MM.1S (cell line): ENCODE measurements at places on chromosomes 12 and 14.

DNA sequence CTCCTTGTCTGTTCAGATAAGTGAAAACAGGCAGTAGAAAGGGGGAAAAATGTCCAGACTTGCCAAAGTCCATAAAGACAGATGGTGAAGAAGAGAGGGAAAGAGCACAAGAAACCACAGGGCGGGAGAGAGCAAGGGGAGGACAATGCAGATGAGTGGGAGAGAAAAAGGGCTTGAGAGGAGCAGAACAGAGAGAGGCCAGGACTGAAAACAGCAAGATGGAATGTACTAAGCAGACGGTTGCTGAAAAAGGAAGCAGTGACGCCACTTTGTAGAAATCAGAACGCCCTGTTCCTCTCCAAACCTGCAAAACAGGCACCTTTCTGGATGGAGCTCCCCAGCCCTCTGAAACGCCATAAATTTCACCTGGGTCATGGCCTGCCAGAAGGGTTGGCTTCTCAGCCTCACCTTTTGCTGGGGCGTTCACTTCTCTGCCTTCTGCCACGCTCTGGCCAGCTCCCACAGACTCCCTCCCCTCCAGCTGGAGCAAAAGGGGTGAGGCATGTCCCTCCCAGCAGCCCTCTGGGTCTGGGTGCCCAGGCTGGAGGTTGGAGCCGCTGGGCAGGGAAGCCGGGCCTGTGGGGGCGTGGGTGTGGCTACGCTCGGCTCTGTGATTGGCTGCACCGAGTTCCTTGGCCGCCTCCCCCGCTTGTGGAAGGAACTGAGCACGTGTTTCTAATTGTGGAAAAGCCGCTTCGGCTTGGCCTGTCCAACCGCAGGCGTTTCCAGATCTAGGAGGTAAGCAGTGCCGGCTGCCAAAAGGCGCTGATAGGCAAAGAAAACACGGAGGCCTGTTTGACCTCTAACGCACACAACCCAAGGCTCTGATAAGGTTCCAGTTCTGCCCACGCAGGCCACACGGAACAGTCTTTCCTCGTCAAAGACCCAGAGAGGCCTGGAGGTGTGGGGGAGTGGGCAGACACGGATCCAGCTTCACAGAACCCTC lies 29.3 kb downstream of the SLC7A8 start:
- no peak overlapping the region for H3K4me3 ChIP-seq
- no peaks in the 10 kb centered on the region for H3K4me1 ChIP-seq
- DNase-seq, result no peak
- no peaks in the 10 kb centered on the region for H3K36me3 ChIP-seq

DNA sequence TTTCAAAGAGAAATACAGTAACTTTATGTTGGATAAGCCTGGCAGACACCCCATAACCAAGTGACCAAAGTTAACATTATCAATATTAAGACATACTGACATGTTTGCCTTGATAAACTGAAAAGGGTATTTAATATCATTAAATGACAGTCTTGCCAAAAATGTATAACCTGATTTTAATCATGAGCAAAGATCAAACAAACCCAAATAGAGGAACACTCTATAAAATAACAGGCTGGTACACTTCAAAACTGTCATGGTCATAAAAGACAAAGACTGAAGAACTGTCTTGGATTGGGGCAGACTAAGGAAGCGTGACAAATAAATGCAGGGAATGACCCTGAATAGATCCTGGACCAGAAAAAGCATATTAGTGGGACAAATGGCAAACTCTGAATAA lies 64.0 kb downstream of the AKAP6 start:
- H3K36me3 ChIP-seq, result no peaks in the 10 kb centered on the region
- H3K27me3 ChIP-seq, result no peaks in the 10 kb centered on the region
- no peak overlapping the region for H3K4me3 ChIP-seq
- H3K27ac ChIP-seq, result no peak overlapping the region

DNA sequence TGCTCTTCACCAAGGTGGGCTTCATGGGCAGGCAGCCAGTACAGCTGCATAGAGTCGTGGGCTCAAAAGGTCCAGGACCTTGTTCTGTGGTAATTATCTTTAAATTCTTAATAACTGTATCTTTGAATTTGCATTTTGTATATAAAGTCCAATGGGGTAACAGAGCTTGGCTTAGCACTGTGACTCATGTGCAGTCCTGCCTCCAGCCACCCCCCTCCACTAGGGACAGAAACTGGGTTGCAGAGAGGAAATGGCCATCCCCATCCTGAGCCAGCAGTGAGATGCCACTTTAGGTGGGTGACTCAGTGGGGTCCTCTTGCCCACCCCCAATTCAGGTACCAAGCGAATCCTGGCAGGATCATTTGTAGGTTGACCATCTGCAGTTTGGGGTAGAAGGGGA lies 48.1 kb downstream of the EPS8 start:
- no peak overlapping the region for H3K4me3 ChIP-seq
- H3K27ac ChIP-seq, result no peak overlapping the region
- no peaks in the 10 kb centered on the region for H3K36me3 ChIP-seq
- no peak for DNase-seq

DNA sequence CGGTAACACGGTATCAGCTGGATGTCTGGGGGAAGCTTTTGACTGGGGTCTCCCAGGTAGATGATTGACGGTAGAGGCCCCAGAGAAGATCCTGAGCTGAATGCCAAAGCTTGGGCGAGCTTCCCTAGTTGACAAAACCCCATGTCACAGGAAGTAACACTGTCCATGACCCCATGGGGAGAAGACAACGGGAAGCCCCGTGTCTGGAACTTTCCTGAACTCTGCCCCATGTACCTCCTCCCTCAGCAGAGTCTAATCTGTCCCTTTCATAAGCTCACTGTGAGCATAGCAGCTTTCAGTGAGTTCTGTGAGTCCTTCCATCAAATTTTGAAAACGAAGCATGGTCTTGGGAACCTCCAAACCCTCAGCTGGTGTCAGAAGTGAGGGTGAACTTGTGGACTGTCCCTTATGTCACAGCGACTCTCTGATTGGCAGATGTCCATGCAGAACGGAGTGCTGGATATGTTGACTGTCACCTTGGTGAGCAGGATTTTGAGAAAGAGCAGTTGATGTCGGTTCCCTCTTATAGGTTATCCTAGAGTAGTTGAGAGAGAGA lies 29.7 kb upstream of the BEGAIN start:
- no peak overlapping the region for H3K27ac ChIP-seq
- H3K4me1 ChIP-seq, result no peaks in the 10 kb centered on the region
- no peak for DNase-seq
- H3K27me3 ChIP-seq, result peaks cover 39% of the 10 kb centered on the region; the same call in 1 of the 2 replicates

GRCh38 chr14:57139173-57139572 lies 129.5 kb downstream of the EXOC5 start:
- H3K36me3 ChIP-seq, result no peaks in the 10 kb centered on the region
- H3K4me3 ChIP-seq, result no peak overlapping the region
- H3K4me1 ChIP-seq, result no peaks in the 10 kb centered on the region
- no peaks in the 10 kb centered on the region for H3K27me3 ChIP-seq

- H3K4me3 ChIP-seq, result no peak overlapping the region
- H3K27me3 ChIP-seq, result no peaks in the 10 kb centered on the region
- no peak overlapping the region for H3K27ac ChIP-seq
- H3K36me3 ChIP-seq, result no peaks in the 10 kb centered on the region
Measured at GRCh38 chr12:24075650-24076049, 126.2 kb upstream of the SOX5 start.

DNA sequence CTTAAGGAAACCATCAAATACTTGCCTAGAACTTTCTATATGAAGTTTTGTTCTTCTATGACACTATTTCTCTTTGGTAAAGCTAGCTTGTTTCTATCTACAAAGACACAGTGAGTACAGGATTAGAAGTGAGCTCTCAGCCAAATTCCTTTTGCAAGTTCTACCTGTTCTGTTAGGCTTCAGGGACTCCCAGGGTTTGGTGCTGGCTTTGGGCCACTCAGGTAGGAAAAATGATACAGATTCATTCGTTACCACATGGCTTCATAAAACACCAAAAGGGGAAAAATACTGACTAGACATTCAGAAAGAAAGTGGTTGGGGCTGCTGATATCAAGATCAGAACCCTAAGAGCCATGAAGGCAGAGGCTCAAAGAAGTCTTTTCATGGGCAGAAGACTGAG lies 13.8 kb downstream of the ZC2HC1C start:
- H3K4me3 ChIP-seq, result no peak overlapping the region
- no peak overlapping the region for H3K27ac ChIP-seq
- H3K36me3 ChIP-seq, result no peaks in the 10 kb centered on the region

- DNase-seq, result no peak
- no peaks in the 10 kb centered on the region for H3K27me3 ChIP-seq
- H3K4me3 ChIP-seq, result no peak overlapping the region
- H3K4me1 ChIP-seq, result peaks cover 24% of the 10 kb centered on the region
- H3K36me3 ChIP-seq, result no peaks in the 10 kb centered on the region; the same call in 1 of the 2 replicates
Measured at GRCh38 chr12:27260746-27261145, 16.7 kb downstream of the STK38L start.

GRCh38 chr14:90959344-90959743 lies 101.1 kb downstream of the RPS6KA5 start:
- H3K4me1 ChIP-seq, result no peaks in the 10 kb centered on the region
- H3K36me3 ChIP-seq, result no peaks in the 10 kb centered on the region
- H3K4me3 ChIP-seq, result no peak overlapping the region

DNA sequence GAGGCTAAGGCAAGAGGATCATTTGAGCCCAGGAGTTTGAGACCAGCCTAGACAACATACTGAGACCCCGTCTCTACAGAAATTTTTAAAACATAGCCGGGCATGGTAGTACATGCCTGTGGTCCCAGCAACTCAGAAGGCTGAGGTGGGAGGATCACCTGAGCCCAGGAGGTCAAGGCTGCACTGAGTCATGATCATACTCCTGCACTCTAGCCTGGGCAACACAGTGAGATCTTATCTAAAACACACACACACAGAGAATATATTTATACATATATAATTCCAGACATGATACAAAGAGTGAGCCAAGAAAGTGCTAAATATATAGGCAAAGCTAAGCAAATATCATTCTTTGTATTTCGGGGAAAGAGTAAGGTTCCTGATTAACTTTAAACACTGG lies 9.4 kb downstream of the ZFC3H1 start:
- no peak overlapping the region for H3K27ac ChIP-seq
- H3K27me3 ChIP-seq, result no peaks in the 10 kb centered on the region
- peaks cover 15% of the 10 kb centered on the region; the same call in 1 of the 2 replicates for H3K36me3 ChIP-seq

- no peaks in the 10 kb centered on the region for H3K4me1 ChIP-seq
- H3K4me3 ChIP-seq, result no peak within 1 kb of the TSS
- no peak for DNase-seq
- no peaks in the 10 kb centered on the region for H3K36me3 ChIP-seq
Measured at GRCh38 chr14:61281186-61281947, at the start of gene TMEM30B. TSS of gene TMEM30B (minus strand) at chr14:61281338. CDS start at chr14:61281147, 191 bp downstream.

DNA sequence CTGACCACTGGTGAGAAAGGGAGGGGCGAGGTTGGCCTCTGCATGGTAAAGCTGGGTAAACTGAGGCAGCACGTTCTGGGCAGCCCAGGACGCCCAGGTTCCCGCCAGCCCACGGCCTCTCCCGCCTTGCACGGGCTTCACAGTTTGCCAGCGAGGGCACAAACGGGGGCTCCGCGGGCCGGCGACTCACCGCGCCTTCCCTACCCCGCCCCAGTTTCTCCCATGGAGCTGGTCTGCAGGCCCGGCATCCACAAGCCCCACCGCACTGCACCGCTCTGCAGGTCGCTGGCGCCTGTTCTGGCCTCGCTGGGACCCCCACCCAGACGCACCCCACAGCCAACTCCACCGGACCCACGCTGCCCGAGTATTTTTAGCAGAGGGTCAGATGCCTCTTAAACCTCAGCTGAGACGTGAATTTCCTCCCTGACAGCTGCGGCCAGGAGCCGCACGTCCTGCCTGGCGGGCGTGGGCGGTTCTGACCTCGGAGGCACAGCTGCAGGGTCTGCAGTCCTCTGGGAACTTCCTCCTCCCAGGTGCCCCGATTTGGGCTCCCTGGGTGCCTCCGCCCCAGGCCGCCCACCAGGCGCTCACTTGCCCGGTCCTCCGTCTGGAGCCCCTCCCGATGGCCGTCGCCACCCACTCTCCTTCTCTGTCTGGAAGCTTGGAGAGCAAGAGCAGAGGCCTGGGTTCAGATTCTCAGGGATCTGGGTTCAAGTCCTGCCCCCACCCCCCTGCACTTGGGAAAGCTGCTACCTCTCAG lies 29.5 kb upstream of the INF2 start:
- H3K36me3 ChIP-seq, result no peaks in the 10 kb centered on the region
- H3K4me3 ChIP-seq, result no peak overlapping the region
- H3K4me1 ChIP-seq, result no peaks in the 10 kb centered on the region
- peaks cover 62% of the 10 kb centered on the region for H3K27me3 ChIP-seq
- no peak overlapping the region for H3K27ac ChIP-seq
- no peak for DNase-seq

DNA sequence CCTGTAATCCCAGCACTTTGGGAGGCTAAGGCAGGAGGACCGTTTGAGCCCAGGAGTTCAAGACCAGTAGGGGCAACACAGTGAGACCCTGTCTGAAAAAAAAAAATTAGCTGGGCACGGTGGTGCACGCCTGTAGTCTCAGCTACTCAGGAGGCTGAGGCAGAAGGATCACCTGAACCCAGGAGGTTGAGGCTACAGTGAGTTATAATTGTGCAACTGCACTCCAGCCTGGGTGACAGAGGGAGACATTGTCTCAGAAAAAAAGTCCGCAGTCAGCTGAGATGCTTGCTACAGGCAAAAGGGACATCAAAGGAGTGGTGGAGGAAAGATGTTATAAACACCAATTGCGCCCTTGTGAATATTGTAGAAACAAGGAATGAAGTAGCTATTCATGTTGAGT lies 77.8 kb downstream of the NDUFA12 start:
- no peaks in the 10 kb centered on the region for H3K36me3 ChIP-seq
- no peaks in the 10 kb centered on the region for H3K27me3 ChIP-seq
- no peak overlapping the region for H3K4me3 ChIP-seq
- H3K4me1 ChIP-seq, result no peaks in the 10 kb centered on the region
- DNase-seq, result no peak
- no peak overlapping the region for H3K27ac ChIP-seq

DNA sequence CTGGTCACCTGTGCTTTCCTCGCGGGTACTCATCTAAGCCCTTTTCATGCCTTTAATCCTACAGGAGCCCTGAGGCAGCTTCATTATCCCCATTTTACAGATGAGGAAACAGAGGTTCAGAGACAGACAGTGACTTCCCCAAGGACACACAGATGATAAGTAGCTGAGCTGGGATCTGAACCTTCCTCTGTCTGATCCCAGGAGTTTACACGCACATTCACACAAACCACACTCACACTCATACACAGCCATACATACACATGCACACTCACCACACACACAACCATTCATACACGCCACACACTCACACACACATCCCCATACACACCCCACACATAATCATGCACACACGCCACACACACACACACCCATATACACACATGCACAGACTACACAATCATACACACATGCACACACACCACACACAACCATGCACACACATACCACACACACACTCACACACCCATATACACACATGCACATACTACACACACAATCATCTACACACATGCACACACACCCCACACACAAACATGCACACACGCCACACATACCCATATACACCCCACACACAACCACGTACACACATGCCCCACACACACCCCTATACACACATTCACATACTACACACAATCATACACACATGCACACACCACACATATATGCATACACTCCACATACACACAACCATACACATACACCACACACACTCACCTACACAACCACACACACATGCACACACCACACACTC lies 2.7 kb downstream of the TMEM119 start:
- no peaks in the 10 kb centered on the region for H3K4me1 ChIP-seq
- no peak for DNase-seq
- H3K27me3 ChIP-seq, result no peaks in the 10 kb centered on the region
- no peaks in the 10 kb centered on the region for H3K36me3 ChIP-seq

GRCh38 chr12:45898094-45898493 lies 92.3 kb downstream of the SCAF11 start:
- no peak overlapping the region for H3K4me3 ChIP-seq
- H3K27me3 ChIP-seq, result no peaks in the 10 kb centered on the region
- H3K27ac ChIP-seq, result no peak overlapping the region
- H3K36me3 ChIP-seq, result peaks cover 19% of the 10 kb centered on the region
- no peak for DNase-seq
- no peaks in the 10 kb centered on the region for H3K4me1 ChIP-seq
